Kidney glomerular epithelial cell (primary cell): ENCODE measurements at places on chromosomes 7 and 10.

- no peak for DNase-seq
Measured at GRCh38 chr7:66634816-66635215, 6.1 kb downstream of the KCTD7 start.

GRCh38 chr10:70616761-70617160 lies 14.2 kb upstream of the PRF1 start:
- no peak for DNase-seq

GRCh38 chr10:36253731-36254130 lies 611.6 kb upstream of the FZD8 start:
- DNase-seq: no peak

DNA sequence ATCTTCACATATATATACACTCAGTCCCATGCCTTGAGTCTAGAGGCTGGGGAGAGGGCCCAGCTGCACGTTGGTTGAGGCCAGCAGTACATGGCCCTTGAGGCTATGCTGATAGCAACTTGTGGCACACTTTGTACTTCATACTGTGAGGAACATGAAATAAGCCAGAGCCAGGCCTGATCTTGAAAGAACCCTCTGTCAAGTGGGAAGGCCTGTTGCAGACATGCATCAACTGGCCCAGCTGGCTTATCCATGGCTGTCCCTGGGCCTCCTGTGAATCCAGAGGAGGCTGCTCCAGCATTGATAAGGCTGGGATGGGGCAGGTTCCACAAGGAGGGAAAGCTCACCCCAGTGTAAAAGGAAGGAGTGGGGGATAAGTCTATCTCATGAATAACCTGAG lies 140.4 kb downstream of the NRF1 start:
- DNase-seq: no peak

DNA sequence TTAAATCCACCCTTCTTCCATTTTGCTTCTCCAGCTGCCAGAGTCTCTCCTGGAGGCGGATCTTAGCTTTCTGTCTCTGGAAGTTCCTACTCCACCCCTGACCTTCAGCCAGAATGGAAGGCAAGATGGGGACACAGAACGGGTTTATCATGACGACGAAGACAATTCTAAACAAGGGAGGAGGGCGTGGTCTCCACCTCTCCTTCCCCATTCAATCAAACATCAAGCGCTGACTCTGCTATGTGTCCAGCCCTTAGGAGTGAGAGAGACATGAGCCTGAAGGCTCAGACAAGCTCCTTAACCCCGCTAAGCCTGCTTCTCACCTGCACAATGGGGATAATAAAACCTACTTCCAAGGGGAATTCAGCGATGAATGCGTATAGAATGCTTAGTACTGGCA lies 3.1 kb downstream of the CYP17A1 start:
- no peak for DNase-seq

DNA sequence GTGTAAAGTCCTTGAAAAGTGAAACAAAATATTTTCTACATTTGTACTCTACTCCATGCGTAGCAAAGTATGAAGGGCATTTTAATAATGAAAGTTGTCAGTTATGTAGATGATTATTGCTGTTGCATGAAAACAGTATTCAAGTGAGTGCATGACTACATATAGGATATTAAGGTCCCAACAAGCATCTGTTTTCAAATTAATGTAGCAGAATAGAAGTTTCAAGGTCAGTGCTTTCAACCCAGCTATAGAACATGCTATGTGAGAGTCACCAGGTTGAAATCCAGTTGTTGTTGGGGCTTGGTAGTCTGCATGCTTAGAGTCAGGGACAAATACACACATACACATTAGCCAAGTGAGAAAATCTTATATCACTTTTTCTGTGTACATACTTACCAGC lies 14.8 kb downstream of the CD36 start:
- no peak for DNase-seq

DNA sequence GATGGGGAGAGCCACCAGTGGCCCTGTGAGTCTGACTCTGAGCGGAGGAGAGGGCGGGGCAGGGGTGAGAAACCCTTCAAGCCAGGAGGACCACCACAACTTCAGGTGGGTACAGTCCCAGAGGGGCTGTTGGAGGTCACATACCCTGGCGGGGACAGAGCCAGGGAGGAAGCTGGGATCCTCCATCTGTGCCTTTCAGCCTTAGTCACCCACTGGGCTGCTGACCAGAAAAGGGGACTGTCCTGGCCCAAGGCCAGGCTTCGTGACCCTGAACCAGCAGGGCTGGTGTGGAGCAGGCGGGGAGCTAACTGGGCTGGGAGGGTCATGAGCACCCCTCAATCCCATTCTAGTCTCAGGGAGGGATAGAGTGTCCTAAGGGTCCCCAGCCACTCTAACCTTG lies 1.5 kb upstream of the CALHM3 start:
- DNase-seq: no peak

DNA sequence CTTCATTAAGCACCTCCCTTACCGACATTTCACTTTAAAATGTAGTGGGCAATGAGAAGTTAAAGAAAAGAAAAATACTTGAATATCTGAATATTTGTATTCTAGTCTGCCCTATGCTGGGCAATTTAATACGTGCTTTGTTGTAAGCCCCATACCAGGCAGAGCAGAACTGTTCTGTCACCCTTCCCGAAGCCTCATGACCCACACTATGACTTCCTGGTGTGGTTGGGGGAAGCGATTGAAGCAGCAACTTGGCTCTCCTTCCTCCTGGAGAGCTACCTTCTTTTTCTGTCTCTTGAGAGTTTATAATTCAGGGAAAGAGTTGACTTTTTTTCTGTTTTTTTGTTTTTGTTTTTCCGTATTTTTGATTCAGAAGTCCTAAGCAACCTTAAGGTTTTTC lies 243.7 kb downstream of the INHBA start:
- no peak for DNase-seq

- no peak for DNase-seq
Measured at GRCh38 chr10:79453392-79453791, 8.0 kb upstream of the ZCCHC24 start.

GRCh38 chr7:102425639-102426267 lies 7.6 kb upstream of the ORAI2 start:
- no peak for DNase-seq

GRCh38 chr10:119656760-119657159 lies 5.6 kb downstream of the BAG3 start:
- no peak for DNase-seq

GRCh38 chr10:121076776-121077715 lies 225.9 kb downstream of the WDR11 start:
- no peak for DNase-seq

- no peak for DNase-seq
Measured at GRCh38 chr10:18490755-18491154, 160.6 kb downstream of the NSUN6 start.

- no peak for DNase-seq
Measured at GRCh38 chr10:28169525-28169924, 133.3 kb downstream of the MPP7 start.

- no peak for DNase-seq
Measured at GRCh38 chr7:130279286-130279685, 12.6 kb downstream of the CPA2 start.

DNA sequence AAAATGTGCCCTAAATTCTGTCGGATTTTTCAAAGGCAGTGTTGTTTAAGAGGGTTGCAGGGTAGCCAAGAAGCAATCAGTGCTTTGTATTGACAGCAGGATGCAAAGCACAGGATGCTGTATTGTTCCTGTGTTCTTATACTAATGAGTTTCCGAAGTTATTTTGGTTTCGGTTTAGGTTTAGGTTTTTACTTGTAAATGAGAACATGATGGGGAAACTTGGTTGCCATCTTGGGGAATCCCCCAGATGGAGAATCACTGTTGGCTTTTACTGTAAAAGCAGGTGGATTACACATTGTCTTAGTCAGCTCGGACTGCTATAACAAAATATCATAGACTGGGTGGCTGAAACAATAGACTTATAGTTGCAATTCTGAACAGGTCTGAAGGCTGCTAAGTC lies 72.1 kb downstream of the INHBA start:
- no peak for DNase-seq

DNA sequence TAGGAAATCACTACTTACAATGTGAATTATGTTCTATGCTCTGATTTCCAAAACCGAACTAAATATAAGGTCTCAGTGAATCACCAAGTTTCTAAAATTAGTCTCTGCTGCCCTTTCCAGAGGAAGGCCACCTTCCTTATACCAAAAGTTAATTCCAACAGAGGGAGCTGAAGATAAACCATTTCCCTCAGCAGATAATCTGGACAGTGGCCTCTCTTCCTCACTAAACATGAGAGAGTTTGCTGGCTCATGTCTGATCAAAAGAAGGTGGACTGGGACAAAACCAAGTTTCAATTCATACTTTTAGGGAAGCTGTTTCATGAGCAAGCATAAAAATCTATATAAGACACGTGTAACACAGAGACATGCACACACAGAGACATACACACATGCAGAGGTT lies 6.4 kb downstream of the FEZF1 start:
- DNase-seq: no peak

DNA sequence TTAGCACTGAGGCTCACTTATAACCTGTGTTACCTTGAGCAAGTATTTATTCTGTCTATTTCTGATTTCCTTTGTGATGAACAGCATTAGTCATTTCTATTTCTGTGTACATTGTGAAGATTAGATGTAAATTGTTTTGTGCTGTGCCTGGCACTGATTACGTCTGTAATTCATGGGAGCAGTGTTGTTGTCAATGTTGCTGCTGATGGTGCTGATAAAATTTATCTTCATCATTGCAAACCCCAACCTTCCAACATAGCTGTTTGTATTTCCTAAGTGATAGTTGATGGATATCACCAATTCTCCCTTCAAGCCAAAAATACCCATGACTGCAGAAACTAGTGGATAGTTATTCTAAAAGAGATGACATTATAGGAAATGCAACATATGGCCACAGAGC lies 400.5 kb upstream of the GRM3 start:
- DNase-seq: no peak

GRCh38 chr10:93498166-93498565 lies 1.8 kb downstream of the CEP55 start:
- no peak for DNase-seq

DNA sequence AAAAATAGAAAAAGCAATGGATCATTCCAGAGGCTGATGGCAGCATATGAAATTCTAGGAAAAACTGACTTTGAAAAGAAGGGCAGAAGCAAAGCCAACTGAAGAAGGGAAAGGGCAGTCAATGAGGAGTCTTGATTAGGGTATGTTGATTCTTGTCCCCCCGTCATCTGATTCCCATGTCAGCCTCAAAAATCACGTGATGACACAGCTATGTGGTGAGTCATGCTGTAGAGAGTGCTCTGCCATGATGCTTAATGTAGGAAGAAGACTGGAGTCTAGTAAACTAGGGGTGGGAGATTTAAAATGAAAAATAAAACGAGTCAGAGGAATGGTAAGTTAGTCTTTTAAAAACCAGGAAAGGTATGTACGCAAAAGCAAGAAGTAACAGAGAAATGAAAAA lies 3.9 kb upstream of the POU6F2 start:
- no peak for DNase-seq

DNA sequence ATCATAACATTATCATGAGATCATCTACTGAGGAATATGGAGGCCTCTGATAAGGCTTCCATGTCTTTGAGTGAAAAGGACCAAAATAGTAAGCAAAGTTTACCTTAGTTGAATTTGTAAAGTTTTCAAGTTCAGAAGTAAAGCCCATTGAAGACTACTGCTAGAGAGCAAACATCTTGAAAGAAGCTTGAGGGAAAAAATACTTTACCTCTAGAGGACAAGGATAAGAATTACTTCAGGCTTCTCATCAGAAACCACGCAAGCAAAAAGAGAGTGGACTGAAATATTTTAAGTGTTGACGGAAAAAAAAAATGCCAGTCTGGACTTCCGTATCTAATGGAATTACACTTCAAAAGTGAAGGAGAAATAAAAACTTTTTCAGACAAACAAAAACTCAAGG lies 114.3 kb downstream of the MPP7 start:
- DNase-seq: no peak
